ENCODE measurements at places on chromosomes 5 and 9.

- DNase-seq, result no peak
Measured at GRCh38 chr5:124927735-124928134, 181.3 kb upstream of the ZNF608 start.

GRCh38 chr5:44727100-44727499, 81.6 kb upstream of the MRPS30 start:
- no peak for DNase-seq

DNA sequence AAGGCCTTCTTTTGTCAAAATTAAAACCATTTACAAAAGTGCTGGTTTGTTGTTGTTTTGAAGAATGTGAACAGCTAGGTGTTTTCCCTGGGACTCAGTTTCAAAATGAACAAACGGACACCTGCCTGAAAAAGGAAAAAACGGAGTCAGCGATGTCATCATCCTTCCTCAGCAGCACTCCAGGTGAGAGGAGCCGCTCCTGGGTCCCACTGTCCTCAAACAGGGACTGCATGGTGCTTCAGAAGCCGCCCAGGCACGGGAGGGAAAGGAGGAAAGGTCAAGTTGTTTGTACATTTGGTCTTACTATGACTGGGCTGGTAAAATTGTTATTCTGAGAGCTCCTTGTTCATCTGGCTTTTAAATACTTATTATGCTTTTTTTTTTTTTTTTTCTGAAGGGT, 69.0 kb upstream of the ZSWIM6 start:
- DNase-seq, result no peak

DNA sequence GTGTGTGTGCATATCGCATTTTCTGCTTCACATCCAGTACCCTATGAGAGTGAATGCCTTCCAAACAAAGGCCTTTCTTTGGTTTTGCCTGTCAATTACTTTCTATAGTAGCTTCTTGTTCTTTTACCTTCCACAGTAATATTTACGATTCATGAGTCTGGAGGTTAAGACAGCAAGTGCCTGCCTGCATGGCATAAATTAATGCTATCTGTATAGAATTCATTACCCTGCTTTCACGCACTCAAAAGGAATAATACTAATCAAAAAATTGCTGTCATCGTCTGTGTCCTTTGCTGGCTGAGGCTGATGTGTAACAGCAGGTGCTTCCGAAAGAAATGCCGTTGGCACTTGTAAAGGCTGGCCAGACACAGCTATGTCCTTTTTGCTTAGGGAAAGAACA, 1304.4 kb upstream of the CDH6 start:
- no peak for DNase-seq

GRCh38 chr9:11103525-11103924, 490.7 kb upstream of the PTPRD start:
- no peak for DNase-seq

DNA sequence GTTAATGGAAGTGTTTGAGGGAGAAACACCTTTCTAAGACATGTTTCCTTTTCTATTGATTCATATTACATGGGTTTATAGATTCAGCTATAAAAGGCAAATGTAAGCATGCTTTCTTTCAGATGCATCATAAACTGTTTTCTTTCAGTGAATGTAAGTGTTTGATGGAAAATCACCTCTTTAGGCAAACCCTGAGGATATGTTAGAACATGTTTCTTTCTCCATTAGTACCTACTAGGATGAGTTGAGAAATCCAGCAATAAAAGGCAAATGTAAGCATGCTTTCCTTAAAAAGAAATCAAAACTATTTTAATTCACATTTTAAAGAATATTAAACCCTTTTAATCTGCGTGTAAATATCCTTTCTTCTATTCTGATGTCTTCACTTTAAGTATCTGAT, 31.6 kb downstream of the FNIP1 start:
- DNase-seq, result no peak

DNA sequence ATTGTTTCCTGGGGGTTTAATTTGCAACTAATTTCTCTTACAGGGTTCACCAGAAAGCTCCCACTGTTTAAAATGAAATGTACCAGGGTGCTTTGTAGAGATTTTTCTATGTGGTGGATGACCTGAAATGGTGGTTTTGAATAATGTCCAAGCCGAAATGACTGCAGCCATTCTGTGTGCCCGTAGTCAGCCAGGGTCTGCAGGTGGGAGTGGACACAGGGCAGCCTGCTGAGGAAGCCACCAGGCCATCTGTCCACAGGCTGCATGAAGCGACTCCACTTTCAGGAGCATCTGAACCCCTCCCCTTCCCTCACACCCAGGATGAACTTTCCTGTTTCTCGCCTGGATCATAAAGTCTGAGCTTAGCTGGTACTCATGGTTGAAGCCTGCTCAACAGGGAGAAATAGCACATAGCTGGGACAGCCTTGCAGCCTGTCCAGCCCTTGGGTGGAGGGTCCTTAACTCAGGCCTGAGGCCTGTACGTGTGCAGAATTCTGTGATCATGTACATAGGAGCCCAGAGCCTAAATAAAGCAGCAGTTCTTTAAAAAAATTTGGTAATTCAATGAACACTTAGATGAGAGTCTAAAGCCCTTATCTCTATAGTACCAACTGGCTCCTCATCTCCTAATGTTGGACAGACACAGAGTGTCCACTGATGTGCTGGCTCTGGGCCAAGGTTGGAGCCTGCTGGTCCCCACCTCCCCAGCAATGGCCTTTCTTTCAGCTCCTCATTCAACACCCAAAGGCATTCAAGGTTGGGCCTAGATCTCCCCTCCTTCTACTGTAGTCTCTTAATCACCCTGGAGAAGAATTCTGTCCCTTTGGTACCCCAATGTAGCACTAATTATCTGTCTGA, 72.8 kb downstream of the SHB start:
- DNase-seq, result no peak
